Stimulated activated CD4-positive, alpha-beta T cell treated with anti-CD3 and anti-CD28 coated beads, Interleukin-2, amount 100 ng/mL, for 48 hours (primary cell): ENCODE measurements at places on chromosomes 6 and 20.

DNA sequence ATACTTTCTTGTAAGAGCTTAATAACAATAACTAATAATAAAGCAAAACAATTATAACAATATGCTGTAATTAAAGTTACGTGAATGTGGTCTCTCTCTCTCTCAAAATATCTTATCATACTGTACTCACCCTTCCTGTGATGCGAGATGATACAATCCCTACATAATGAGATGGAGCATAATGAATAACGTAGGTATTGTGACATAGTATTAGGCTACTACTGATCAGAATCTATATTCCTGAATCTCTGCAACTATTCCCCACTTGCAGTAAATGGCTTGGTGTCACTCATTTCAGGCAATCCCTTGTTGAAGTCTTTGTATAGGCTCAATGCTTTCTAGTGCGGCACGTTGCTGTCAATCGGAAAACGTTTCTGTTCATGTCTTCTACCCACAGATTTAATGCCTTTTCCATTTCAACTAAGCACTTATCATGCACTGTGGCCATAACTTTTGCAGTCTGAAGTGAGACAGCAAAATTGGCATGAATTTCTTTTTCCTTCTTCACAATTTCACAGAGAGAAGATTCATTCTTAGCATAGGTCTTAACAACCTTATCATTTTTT, 32.3 kb downstream of the MOXD1 start:
- no peak for DNase-seq

GRCh38 chr6:6559994-6560570, 28.4 kb upstream of the LY86 start:
- no peak for DNase-seq

DNA sequence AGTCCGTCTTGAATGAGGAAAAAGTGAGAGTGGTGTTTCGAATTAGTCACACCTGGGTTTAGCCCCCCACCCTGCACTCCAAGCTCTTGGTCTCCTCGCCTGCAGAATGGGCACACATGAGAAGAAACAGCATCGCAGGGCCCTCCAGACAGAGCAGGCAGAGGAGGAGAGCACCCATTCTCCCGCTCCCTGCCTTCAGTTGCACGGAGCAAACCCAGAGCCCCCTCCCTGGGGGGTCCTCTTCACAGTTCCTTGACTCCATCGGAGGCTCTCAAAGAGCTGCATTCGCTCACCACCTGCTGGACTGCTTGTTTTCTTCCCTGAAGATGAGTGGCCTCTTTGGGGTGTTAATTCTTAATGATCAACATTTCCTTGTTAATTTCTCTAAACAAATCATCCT, 5.1 kb downstream of the CST7 start:
- no peak for DNase-seq

DNA sequence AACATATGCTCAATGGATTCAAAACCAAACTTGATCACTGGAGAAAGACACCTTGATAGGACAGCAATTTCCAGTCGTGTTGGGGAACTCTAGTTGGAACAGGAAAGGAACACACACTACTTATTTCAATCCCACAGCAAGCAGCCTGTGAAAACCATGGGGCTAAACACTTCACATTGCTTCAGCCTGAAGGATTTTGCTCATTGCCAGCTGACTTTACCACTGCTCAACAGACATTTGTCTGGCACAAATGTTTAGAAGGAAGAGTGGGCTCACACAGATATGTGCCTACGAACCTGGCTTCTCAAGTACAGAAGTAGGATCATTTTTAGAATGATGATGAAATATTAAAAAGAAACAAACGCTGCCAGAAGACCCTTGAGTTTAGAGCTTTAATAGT, 598.1 kb downstream of the PHF3 start:
- no peak for DNase-seq

GRCh38 chr6:148192310-148192709, 150.3 kb upstream of the SASH1 start:
- DNase-seq = no peak

- DNase-seq = no peak
Observed at GRCh38 chr6:34462551-34462971, 3.3 kb upstream of the PACSIN1 start.

DNA sequence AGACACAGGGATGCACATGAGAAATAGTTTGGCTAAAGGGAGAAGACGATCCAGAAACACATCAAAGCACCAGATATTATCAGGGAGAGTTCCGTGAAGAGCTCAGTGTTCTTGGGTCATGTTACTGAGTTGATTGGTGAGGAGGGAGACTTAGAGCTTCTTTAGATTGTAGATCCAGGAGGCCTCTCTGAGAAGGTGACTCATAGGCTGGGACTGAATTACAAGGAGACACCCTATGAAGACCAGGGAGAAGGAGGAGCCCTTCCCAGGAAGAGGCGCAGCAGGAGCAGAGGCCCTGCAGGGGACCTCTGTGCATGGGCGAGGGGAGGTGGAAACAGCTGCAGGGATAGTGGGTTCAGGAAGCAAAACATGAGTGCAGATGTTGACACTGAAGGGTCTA, 196.5 kb downstream of the SLC24A3 start:
- no peak for DNase-seq
